Daoy (cell line): ENCODE measurements at places on chromosomes 16 and 17. TPM values are rescaled to one million over a fixed set of nuclear protein-coding genes. Genes with fewer than 3 reads are reported as not detected.

DNA sequence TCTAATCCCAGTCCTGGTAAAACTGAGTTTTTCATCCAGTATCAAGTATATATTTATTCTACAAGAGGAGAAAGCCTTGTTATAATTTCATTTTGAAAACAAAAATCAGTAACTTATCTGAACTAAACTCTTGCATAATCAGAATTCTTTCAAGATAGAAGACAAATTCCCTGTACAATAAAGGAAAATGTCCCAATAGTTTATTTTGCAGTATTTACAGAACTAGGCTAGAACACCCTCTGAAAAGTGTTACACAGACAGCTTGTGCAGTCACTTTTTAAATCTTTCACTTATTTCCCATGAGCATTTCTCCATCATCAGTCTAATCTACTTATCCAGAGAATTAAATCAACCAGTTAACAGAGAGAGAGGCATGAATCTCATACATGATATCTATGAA is 48.5 kb downstream of the SPOP start:
- no peak for DNase-seq

- DNase-seq: no peak
Measured at GRCh38 chr16:89408315-89408714, 82.0 kb downstream of the ANKRD11 start.

DNA sequence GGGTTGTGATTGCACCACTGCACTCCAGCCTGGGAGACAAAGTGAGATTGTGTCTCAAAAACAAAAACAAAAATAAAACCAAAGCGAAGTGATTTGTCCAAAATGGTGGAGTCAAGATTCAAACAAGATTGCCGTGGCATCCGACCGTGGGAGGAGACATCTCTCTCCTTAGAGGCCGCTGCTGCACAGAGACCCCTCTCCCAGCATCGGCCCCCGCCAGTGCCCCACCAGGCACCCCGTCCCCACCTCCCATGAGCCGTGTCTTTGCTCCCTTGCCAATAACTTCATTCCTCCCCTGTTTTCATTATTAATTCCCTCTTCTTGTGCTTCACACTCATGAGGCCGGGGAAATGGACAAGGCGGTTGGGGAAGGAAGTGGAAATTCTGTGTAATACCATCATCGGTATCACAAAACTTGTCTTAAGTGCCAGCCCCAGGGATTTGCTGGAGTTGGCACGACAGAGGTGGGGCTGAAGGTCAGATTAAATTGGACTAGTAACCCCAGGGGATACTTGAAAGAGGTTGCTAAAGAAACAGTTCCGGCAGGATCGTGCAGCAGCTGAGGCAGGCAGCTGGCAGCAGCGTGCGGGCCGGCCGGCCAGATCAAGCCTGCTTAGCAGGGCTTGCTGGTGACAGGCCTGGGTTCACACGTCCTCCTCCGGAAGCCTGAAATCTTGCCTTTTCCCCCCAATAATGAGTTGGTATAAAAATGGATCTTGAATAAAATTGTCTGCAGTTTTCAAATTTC is 66.8 kb downstream of the RTN4RL1 start:
- DNase-seq: no peak

GRCh38 chr17:67110619-67111018 is 66.3 kb downstream of the CACNG1 start:
- DNase-seq: no peak

DNA sequence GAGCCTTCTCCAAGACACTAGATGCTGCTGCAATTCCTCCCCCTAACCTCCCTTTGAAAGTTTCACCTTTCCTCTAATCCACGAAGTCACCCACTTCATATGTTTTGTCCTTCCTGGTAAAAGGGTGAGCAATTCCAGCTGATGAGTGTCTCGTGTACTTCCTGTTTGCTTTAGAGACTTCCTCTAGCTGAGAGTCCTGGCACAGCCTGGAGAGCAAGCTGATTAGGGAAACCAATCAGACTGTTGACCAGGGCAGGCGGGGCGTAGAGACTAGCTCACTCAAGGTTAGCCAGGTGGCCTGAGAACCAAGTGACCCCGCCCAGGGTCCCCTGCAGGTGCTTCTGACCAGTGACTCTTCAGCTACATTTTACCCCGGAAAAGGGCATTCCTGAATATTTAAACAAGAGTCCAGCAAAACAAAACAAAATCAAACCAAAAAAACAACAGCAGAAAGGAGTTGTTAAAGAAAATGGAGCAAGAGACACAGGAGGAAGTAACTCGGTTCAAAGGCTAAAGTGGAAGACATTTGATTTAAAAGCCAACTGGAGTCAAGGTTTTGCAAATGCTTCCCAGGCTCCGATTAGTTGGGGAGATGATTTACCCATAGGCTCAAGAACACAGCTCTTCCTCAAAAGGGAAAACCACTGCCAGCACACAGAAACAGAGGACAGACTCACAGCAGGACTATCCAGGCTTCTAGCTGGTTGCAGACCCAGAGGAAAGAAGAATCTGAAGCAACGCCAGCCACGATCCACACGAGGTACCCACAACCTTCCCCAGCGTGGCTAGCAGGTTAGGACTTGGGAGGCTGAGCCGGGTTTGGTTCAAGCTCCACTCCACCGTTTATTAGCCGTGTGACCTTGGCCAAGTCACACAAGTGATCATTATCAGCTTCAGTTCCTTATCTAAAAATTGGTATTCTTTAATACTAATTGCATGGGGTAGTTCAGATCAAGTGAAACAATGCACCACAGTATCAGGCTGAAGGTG is 13.4 kb downstream of the HSPB9 start:
- peak; percentile 77 for DNase-seq

DNA sequence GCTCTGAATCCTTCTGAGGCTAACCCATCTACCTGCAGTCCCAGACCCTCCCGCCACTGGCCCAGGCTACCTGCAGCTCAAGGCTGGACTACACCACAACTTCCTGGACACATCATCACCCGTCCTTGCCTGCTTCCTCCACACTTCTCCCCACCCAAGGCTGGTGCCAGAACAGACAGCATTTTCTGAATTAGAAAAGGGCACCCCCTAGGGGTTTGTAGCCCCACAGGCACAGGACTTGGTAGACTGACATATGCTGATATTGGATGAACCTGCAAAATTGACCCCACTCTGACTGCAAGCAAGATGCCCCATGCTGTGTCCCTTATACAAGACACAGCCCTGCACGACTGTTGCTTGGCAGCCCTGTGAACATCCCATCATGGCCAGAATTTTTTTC is 271.5 kb upstream of the C16orf82 start:
- no peak for DNase-seq

DNA sequence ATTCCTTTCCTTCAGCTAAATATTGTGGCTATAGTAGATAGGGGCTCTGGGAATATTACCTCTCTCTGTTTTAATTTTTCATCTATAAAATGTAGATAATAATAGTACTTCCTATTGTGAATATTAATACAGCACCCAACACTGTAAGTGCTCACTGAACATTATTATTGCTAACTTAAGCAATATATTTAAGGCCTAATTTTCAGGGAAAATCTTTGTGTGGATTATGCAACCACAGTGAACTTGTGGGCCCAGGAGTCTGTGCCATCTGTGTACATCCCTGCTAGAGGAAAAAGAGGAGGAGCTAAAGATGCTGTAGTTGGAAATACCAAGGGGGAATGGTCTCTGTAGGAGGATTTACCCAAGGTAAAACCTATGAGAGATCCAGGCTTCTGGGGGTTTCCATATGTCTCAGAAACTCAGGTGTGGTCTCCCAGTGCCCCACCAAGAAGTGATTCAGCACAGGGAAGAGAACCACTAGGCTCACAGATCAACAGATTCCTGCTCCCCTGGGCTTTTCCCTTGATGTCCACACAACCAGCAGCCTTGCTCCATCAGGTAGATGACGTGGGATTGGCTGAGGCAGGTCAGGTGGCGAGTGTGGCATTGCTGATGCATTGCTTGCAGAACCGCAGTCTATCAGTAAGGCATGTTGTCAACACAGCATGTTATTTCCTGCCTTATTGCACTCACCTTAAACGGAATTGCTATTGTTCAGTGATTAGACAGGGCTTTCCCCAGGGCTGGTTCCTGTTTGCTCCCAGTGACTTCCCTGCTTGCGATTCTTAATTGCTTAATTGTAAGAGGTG is 1.6 kb upstream of the N4BP1 start:
- no peak for DNase-seq

DNA sequence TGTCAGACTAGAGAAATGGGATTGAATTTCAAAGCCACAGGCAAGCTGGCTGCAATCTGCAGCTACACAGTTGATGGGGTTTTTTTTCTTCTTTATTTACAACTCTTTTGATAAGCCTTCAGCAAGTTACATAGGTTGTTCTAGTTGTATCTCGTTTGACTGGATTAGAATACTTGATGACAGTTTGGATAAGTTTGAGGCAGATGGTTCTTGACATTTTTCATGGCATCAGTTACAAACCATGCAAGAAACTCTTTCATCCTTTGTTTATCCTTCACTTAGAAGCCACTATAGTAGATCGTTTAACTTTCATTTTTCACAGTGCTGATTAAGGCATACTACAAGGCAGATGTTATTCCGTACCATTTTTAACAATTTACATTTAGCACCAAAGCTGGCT is 238.9 kb downstream of the TOX3 start:
- no peak for DNase-seq

DNA sequence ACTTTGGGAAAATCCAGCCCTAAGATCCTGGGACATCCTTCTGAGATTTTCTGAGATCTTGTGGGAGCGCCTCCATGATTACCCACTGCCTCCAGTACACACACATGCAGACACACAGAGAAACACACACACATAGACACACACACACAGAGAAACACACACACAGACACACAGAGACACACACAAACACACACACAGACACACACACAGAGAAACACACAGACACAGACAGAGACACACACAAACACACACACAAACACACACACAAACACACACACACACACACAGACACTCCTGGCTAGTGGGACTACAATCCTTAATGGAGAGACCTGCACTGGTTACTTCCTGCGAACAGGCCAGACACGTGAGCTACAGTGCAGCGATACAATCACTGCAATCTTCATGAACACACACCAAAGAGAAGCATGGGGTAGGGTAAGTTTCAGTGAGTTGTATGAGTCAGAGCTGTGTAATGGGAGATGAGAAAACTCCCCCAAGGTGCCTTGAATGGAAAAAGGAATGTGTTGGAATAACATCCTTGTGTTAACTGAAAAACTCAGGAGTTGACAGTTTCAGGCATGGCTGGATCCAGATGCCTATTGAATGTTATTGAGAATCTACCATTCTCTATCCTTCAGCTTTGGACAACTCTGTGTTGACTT is 79.5 kb downstream of the SLC6A2 start:
- DNase-seq: peak; percentile 86

DNA sequence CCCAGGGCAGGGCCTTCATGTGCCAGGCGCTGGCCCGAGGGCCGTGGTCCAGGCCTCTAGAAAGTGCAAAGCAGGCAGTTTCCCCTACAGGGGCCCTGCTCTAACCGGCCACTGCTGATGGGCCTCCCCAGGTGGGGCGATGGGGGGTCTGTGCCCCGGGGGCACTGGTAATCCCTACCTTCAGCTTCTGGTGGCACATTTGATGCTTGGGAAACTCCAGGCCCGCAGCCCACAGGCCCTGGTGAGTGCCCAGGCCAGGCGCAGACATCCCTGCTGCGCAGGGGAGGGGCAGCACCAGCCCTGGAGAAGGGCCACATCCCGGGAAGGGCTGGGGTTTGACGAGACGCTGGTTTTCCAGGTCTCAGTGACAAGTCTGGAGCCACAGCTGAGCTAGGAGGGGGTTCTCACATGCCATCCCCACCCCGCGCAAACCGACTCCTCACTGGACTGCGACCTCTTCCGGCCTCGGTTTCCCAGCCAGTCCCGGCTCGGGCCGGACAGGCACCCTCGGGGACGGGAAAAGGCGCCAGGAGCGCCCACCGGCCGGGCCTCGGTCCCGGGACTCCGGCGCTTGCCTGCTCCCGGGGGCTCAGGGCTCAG is 1.6 kb downstream of the DOC2B start:
- peak; percentile 41 for DNase-seq

GRCh38 chr17:82213251-82214011 is 789 bp upstream of the CCDC57 start:
- DNase-seq: peak; percentile 82

DNA sequence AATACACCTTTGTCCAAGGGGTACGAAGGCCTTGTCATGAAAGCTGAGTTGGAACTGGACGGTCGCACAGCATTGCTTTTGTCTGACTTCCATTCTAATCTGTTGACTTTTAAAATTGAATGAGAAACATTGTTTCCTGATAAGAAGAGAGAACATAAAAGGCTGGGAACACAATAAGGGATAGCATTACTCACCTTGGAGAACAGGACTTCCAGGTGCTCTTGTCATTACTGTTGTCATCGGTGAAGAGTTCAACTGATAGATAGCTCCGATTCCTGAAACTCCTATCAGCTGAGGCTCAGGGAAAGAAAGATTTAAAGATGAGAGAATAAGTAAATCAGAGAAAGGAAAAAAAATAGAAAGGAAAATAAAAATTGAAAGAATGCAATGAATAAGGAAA is 351.1 kb downstream of the KCNJ2 start:
- no peak for DNase-seq

- DNase-seq: peak; percentile 83
Measured at GRCh38 chr17:43171586-43172487, 823 bp downstream of the NBR1 start.

DNA sequence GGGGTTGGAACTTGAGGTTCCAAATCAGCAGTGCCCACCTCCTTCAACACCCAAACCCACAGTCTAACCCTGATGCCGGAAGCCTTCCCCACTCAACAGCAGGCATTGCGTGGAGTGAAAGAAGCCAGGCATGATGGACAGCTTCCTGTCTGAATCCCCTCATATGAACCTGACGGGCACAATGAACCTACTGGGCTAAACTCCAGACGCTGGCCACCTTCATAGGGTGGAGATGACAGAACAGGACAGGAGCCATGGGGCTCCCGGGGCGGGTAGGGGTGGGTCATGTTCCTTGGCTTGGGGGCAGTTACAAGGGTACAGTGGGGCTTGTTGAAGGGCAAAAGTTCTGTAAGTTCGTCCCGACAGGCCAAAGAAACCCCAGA is 460 bp upstream of the HSBP1 start:
- no peak for DNase-seq

GRCh38 chr17:2171702-2172076 is 116.8 kb downstream of the HIC1 start:
- DNase-seq: peak; percentile 39

DNA sequence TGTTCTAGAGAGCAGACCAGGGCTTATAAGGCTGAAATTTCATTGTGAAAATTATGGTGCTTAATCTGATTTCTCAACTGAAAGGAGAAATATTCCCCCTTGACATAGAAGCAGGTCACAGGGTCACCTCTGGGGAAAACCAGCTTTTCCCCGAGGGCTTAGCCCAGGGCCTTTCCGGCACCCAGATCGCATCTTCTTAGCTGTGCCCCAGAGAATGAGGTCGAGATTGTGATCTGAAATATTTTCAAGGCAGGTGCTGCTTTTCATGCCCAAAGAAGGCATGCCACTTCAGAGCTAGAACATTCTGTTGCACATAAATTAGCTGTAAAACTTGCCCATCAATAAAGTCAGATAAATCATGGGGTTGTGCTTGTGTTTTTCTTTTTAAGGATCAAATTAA is 25.4 kb upstream of the ARHGAP17 start:
- DNase-seq: no peak

- no peak for DNase-seq
Measured at GRCh38 chr16:83329441-83329840, 478.3 kb upstream of the HSBP1 start.

SLC12A3 gene
- not detected in 2 replicates for total RNA-seq

NETO2 gene
- total RNA-seq: 33.8 and 54.7 TPM in 2 replicates

TERB1 gene
- total RNA-seq: 0.46 TPM in 1 of 2 replicates, not detected in the other

DRC7 gene
- total RNA-seq: not detected in 2 replicates

PHLPP2 gene
- total RNA-seq: 1.7 and 2.3 TPM in 2 replicates

HOXB1 gene
- not detected in 2 replicates for total RNA-seq

ABHD15 gene
- 2.6 and 4.1 TPM in 2 replicates for total RNA-seq

NPIPA8 gene
- total RNA-seq: 0.21 and 2.5 TPM in 2 replicates

USP6 gene
- total RNA-seq: not detected in 2 replicates

C16orf86 gene
- not detected in 2 replicates for total RNA-seq

GAST gene
- not detected in 2 replicates for total RNA-seq
